ENCODE measurements at places on chromosomes 5 and 9. TPM values are rescaled to one million over a fixed set of nuclear protein-coding genes. Genes with fewer than 3 reads are reported as not detected.

The SLC6A19 gene
- not detected for total RNA-seq

The FGF18 gene
- not detected for total RNA-seq

The NTNG2 gene
- total RNA-seq: 0.54 TPM

The NFIB gene
- total RNA-seq: 2.2 TPM

The PCDHA9 gene
- under 0.01 TPM for total RNA-seq

The OCLN gene
- total RNA-seq: 0.83 TPM

The ZNF883 gene
- total RNA-seq: 0.83 TPM

The SURF1 gene
- 15.1 TPM for total RNA-seq

The MAMDC2 gene
- 5.6 TPM for total RNA-seq

The SLC34A1 gene
- not detected for total RNA-seq

The IL4 gene
- total RNA-seq: not detected

The PCSK1 gene
- total RNA-seq: not detected

The CDO1 gene
- 8.6 TPM for total RNA-seq

The GLDC gene
- 0.83 TPM for total RNA-seq

The RCL1 gene
- 13.8 TPM for total RNA-seq

The DIMT1 gene
- 46.4 TPM for total RNA-seq

The LHX3 gene
- not detected for total RNA-seq

The CYSRT1 gene
- not detected for total RNA-seq

The COL15A1 gene
- total RNA-seq: 1.9 TPM

The PHF24 gene
- not detected for total RNA-seq

The STKLD1 gene
- total RNA-seq: 0.28 TPM

The NSG2 gene
- not detected for total RNA-seq

The SCAI gene
- total RNA-seq: 14.5 TPM

The TEX48 gene
- not detected for total RNA-seq

The GADD45G gene
- total RNA-seq: not detected

The NDUFS4 gene
- 34.2 TPM for total RNA-seq

The PCDHB13 gene
- total RNA-seq: 0.18 TPM

The FAM200C gene
- 6.7 TPM for total RNA-seq

The IL17B gene
- total RNA-seq: 0.28 TPM

The FIBCD1 gene
- 1.1 TPM for total RNA-seq

The CBY3 gene
- 0.18 TPM for total RNA-seq

The APBA1 gene
- total RNA-seq: 3.8 TPM

The DMRT3 gene
- total RNA-seq: not detected

The HTR4 gene
- total RNA-seq: not detected

The ADAMTSL2 gene
- total RNA-seq: not detected

The NUDT12 gene
- total RNA-seq: 10.0 TPM

The FAM151B gene
- 2.9 TPM for total RNA-seq

The OR13C5 gene
- not detected for total RNA-seq

The ACSL6 gene
- total RNA-seq: not detected

The KCTD16 gene
- 1.4 TPM for total RNA-seq

The GAS1 gene
- total RNA-seq: 3.1 TPM

Data from IMR-90 (cell line).